Urinary bladder (tissue), 4 donors: ENCODE measurements at places on chromosomes 13 and 19.

DNA sequence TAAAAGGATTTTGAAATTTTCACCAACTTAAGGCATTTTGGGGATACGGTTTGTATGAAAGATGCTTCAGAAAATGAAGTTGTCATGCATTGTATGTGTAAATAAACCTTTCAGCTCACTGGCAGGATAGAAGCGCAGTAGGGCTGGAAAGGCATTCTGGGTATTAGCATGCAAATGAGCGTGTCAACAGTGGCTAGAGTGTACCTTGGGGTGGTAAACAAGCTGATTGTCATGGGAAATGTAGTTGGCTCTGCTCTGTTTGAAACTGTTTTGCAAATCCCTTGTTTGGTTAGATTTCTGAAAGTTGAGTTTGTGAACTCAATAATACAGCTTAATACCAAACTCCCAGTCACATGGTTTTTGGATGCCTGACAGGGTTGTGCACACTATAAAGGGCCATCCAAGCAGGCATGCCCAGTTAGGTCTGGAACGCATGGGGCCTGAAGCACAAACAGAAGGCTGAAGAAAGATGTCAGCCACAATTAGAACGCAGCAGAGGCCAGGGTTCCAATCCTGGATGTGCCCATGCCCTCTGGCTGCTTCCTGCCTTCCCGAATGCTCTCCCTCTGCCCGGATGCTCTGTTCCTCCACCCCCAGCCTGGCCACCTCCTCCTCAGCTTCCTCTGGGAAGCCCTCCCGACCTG, 14.6 kb downstream of the GSX1 start:
- DNase-seq, result no peak

- no peak for DNase-seq
These were observed 12.9 kb upstream of the LRRC4B start for GRCh38 chr19:50580970-50581634.

DNA sequence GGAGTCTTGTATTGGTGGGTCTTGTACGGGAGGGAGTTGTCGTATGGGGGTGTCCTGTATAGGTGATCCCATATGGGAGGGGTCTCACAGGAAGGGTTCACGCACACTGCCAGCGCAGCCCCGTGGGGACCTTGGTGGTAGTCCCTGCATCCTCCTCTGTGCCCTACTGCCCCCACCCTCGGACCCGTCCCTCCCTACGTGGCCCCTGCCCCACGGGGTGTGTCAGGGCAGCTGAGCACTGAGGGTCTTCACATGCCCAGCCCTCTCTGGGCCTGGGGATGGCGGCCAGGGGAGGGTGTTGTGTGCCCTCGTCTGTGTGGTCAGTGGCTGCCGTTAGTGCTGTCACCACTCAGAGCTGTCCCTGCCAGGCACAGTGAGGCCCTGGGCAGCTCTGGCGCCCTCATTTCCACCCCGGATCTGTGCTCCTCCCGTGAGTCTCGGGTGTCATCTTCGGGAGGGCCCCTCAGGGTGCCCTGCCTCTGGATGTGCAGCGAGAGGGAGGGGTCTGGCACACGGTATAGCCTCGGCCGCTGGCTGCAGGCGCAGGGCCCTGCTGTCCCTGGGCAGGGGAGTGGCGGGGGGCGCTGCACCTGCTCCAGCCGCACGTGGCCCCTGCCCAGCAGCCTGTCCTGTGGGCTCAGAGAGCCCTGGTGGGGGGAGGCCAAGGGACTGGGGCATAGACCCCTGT, 16.0 kb upstream of the GNA15 start:
- DNase-seq, result no peak

GRCh38 chr19:17499648-17500446, 11.6 kb upstream of the PGLS start:
- no peak for DNase-seq

DNA sequence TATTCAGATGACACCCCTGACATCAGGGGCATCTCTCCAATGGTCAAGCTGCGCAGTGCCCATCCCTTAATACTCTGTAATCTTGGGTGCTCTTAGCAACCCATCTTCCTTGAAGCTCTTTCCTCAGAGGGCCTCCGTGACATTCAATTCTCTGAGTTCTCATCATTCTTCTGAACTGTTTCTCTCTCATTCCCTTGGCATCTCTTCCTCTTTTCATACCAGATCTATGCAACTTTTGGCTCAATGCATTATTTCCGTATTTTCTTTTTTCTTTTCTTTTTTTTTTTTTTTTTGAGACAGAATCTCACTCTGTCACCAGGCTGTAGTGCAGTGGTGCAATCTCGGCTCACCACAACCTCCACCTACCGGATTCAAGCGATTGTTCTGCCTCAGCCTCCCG, 53.9 kb downstream of the PCDH8 start:
- no peak for DNase-seq

- DNase-seq, result no peak
These were observed 91.0 kb upstream of the MYCBP2 start for GRCh38 chr13:77417897-77418296.

DNA sequence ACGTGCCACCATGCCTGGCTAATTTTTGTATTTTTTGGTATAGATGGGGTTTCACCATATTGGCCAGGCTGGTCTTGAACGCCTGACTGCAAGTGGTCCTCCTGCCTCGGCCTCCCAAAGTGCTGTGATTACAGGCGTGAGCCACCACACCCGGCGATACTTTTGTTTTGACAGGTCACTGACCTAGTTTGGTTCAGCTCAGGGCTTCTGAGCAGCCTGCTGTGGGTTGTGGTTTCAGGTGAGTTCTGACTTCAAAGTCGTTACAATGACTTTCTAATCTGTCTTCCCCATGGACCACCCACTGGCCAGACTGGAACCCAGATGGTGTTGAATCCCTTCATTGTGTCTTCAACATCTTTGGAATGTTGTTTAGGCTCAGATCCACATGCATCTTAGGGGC, 73.8 kb downstream of the TRPM4 start:
- no peak for DNase-seq
